ENCODE measurements at places on chromosomes 2 and 18.

DNA sequence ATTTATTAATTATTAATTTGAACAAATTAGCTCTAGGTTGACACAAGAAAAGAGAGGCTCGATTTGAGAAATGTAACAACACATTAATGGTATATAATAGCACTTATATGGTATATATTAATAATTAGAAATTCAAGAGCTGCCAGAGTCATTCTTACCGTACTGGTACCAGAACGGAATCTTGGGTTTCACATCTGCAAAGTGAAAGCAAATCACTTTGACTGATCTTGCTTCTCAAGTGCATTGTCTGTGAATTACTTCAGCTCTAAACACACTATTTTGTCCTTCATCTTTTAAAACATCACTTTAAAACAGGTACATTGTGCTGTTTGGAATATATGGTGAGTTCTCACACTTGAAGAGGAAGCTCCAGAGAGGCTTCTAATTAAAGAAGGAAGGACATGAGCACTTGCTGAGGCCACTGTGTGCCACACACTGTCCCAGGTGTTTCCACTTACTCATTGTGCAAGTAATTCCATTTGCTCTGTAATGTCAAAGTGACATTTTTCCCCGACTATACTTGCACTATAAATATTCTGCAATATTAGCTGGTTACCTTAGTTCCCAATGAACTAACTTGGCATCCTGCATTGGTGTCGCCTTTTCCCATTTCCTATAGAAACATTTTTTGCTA, 85.8 kb downstream of the PLA2R1 start:
- no peak for DNase-seq

DNA sequence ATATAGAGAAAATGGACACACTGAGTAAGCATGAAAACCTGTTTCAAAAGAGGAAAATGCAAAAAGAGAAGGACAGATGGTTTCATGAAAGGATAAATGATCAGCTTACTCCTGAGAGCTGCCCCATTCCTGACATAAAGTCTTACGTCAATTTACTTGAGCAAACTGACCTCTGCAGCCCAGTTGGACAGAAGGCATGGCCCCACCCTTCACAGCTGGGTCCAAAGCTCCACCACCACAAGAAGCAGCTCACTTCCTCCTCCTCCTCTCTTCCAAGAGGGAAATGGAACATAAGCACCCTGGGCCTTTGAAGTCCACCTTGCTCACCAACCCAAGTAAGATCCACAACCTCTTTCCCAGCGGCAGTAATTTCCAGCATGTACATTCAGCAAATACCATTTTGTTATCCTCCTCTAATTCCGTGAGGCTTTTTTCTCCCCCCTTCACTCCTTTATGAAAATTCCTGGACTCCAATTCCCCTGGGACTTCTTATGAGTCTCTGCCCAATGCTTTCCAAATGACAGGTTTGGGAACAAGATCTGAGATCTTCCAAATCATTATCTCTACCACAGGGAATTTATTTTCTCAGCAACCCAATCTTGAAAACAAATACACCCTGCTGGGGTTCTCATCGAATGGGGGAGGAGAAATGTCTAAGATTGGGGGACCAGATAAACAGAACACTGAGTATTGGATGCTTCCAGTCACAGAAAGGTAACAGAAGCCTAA, 10.1 kb downstream of the COL4A4 start:
- no peak for DNase-seq

DNA sequence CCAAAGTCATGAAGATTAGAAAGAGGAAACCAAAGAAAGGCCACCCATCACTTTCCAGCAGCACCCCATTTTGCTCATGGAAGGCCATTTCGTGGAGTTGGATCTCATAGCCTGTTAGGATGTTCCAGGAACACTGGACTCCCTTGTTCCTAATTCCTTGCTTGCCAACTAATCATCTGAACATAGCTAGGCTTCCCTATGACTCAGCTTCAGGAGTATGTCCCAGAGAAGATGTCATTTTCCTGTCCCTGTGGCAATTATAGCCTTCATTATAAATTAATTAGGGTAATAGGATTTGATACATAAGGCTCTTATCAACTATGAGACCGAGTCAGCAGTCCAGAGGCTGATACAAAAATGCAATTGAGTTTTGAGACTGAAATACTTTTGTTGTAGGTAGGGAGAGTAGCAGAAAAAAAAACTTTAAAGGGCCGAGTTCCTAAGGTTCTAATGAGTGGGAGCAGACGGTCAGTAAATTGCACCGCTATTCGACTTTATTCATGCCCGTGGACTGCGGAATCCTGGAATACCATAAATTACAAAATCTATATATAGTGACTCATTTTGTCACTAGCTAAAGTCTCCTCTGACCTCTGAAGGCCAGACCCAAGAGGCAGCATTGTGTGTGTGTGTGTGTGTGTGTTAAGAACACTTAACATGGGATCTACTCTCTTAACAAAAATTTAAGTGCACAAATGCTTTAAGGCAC, 311.8 kb downstream of the FBXO15 start:
- no peak for DNase-seq

- DNase-seq = no peak
Measured at GRCh38 chr2:162994718-162995117, 156.2 kb upstream of the KCNH7 start.

All from effector CD4-positive, alpha-beta T cell (primary cell).